ENCODE measurements at places on chromosomes 11 and 22.

DNA sequence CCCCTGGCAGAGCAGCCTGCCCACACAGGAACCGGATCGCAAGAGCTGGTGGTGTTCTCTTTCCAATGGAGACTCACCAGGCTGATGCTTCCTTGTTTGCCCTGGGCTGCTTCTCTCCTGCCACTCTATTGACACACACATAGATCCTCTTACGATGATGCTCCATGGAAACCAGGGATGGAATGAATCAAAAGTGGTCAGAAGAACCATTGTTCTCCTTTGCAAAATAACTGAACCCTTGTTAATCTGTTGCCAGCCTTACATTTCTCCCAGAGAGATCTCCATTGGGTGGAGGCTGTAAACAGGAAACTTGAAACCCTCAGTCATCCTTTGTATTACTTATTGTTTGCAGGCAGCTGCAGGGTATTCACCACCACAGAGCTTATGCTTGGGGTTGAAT is 24.6 kb upstream of the LDLRAD3 start:
- no peak for DNase-seq

- DNase-seq: no peak
Observed at GRCh38 chr11:56950510-56950909, 38.2 kb upstream of the OR5AK2 start.

DNA sequence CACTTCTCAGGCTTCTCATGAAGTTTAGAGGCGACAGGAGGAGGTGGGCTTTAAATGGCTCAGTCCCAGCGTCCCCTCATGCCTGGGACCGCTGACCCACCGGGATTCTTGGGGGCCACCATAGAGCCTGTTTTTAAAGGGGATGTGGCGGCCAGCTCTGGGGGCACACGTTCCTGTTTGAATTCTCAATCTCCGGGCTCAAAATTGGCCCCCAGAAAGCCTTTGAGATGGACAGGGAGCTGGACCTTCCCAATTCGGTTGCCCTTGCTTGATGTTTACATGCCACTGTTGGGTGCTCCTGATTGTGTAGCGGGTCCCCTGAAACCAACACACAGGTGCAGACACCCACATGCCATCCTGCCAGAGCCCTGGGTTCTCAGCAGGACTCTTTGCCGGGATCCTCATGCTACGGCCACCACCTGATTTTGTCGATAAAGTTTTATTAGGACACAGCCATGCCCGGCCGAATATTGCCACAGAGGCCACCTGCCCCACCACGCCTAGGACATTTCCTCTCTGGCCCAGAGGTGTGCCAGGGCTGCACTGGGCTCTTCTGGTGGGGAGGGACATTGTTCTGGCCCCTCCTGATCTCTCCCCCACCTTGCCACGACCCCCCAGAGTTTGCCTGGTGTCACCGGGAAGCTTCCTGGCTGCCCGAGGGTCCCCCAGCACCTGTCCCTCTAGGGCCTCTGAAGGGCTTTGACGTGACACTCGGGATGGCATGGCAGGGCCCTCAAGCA is 71.6 kb downstream of the KCNQ1 start:
- no peak for DNase-seq

DNA sequence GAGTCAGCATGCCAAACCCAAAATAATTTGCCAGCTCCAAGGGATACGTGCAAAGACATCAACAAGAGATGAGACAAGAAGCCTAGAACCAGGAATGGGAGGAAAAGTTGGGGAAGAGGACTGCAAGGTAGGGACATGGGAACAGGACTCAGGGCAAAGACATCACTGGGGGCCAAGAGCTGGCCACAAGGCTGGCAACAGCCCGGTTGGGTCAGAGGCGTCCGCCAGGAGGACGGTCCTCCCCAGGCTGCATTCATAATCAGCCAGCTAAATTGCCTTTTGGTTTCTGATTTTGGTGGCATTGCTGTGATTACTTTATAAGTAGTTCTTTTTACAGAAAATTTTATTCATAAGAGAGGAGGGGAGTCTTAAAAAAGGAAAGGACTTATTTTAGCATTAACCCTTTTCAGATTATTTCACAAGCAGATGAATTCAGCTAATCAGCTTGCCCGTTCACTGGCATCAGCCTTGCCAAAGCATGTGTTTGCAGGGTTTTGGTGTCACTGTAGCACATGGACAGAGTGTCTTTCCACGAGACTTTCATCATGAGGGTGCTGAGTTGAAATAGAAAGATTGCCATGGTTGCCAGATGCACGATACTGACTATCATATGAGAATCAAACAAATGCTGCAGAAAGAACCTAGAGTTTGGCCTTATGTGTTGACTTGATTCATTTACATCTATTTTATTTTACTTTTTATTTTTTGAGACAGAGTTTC is 23.2 kb upstream of the NAV2 start:
- no peak for DNase-seq

DNA sequence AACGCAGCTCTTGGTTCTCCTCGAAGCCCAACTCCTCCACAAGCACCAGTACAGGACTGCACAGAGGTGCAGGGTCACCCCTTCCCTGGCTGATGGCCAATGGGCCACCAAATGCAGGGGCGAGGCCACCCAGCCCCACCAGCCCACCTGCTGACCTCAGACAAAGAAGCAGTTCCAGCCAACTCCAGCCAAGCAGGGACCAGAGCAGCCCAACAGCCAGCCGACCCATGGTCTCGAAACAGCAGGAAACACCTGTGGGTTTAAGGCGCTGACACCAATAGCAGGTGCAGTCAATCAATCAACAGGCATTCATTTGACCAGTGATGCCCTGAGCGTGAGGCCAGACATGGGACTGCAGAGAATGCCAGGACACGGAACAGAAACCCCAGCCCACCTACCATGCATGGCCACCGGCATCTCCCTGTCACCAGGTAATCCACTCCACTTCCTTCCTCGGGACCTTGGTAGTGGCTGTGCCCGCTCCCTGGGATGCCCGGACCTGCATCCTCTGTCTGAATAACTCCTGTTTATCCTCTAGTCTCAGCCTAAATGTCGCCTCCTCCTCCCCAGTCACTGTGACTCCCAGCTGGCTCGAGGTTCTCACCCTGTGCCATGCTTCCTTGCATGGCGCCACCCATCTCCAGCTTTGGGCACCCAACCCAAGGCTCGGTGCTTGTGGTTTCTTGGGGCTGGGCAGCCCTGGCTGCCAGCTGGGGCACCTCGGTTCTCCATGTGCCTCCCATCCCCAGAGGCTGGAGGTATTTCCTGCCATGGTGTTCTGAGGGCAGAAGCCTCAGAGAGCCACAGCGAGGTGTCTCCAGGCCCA is 1475.4 kb downstream of the BRD1 start:
- DNase-seq: no peak

DNA sequence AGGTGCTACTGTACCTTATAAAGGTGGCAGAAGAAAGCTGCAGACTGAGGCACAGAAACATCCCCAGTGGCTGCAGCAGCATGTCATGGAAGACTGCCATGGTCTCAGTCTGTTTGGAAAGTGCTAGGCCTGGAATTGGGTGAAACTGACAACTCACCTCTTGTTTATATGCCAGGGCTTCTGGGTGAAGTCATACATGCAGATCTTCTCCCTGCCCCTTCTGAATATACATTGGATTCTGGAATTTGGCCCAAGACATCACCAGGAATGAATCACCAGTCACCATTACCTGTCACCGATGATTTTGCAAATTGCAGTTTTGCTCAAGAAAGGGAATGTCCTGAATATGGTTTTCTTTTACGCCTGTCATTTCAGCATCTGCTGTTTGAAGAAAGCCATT is at the start of gene PLET1:
TSS of gene PLET1 (minus strand) at position 371 of the 400 bp plus-strand sequence. CDS start at position 100, 271 bp downstream.
- no peak for DNase-seq

- no peak for DNase-seq
Observed at GRCh38 chr11:13550761-13551160, 55.0 kb upstream of the PTH start.

- no peak for DNase-seq
Observed at GRCh38 chr11:113730887-113731726, 25.0 kb upstream of the TMPRSS5 start.

GRCh38 chr11:66047541-66048365 is 1.2 kb downstream of the GAL3ST3 start:
- DNase-seq: no peak

- no peak for DNase-seq
Observed at GRCh38 chr11:65435981-65436411, 13.4 kb downstream of the NEAT1 start.

DNA sequence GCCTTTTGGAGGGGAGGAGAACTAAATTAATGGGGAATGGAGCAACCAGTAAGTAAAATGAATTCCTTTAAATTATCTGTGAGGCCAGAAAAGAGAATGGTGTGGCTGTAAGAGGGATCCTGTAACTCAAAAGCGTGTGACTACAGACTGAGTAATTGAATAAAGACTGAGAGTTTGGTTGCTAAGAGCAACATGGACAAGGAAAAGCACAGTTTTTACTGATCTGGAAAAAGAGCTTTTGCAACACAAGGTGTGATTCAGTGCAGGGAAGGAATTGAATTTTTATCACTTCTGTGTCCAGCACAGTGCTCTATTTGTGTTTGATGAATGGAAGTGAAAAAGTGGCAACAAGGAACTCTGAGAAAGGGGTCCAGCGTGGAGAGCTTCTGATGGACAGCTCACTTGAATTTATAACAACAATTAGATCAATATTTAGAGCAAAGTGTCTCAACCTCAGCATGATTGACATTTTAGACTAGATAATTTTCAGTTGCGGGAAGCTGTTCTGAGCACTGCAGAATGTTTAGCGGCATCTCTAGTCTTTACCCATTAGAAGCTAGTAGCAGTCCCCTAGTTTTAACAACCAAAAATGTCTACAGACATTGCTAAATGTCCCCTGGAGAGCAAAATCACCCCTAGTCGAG is 202.8 kb upstream of the BDNF start:
- DNase-seq: no peak

DNA sequence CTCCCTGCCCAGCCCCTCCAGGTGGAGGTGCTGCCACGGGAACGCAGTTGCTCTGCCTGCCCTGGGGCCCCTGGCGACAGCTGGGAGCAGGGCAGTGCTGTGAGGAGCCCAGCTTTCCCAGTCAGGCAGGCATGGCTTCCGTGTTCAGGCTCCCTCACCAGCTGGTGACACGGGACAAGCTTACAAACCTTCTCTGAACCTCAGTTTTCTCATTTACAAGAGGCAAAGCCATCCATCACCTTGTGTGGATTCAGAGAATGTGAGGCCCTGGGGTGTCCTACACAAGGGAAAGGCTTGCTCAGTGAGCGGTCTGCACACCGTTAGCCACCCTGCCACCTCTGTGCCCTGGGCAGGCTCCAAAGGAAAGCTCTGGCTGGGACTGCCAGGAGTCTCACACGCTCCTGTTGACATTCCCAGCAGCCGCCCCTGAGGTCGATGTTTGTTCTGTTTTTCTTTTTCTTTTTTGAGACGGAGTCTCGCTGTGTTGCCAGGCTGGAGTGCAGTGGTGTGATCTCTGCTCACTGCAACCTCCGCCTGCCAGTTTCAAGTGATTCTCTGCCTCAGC is 23.5 kb downstream of the SUN2 start:
- no peak for DNase-seq

DNA sequence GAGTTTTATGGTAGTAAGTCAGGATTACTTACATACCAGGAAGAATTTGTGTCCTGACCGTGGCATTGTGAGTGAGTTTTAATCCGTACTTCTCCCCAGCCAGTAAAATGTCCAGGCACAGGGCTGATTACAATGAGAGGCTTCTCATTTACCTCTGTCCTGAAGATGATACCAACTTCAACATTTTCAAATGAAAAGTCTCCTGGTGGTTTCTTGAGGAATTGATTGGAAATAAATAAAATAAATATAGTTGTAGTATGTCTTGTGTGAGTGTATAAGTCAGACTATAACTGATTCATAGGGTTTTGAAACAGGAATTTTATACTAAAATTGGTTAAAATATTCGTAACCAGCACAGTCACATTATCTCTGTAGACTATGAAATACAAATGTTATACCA is 382.5 kb downstream of the ETS1 start:
- DNase-seq: no peak

- no peak for DNase-seq
Observed at GRCh38 chr11:128499613-128500253, 87.6 kb downstream of the ETS1 start.

GRCh38 chr11:121389651-121390050 is 62.5 kb upstream of the SORL1 start:
- DNase-seq: no peak

DNA sequence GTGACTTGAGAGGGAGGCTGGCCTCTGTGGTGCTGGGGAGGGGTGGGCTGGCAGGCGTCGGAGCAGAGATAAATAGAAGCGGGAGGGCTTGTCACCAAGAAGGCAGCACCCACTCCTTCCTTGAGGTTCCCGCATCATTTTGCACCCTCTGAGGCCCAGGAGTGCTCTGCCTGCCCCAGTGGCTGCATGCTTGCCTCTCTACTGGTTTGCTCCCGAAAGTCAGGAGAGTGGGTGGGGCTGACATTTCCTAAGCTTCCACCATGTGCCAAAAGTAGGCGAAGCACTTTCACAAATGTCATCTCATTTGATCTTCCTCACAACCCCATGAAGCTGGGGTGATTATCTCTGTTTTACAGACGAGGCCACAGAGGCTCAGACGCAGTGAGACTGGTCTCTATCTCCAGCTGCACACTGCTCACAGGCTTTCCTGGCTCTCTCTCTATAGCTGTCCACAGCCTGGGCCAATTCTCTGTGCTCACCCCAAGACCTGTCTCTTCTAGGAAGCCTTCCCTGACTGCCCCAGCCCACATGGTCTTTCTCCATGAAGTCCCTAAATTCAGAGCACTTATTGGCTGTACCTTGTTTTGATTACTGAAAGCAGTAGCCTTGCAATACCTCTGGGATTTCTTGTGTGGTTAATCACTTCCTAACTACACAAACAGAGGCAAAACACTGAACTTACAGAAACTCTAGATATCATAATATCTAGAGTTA is 2.6 kb upstream of the UCP3 start:
- no peak for DNase-seq

DNA sequence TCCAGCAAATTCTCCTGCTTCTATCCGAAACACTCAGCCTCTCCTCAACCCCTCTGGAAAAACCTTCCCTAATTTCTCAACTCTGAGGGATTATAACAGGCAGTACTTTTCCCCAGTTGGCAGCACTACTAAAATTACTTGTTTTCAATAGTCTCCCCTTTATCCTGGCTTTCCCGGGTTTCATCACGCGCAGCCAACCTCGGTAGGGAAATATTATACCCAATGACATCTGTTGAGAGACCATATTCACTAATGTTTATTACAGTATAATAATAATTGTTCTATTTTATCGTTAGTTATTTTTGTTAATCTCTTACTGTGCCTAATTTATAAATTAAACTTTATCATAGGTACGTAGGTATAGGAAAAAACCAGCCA is 330 bp upstream of the POLD3 start:
- DNase-seq: no peak

DNA sequence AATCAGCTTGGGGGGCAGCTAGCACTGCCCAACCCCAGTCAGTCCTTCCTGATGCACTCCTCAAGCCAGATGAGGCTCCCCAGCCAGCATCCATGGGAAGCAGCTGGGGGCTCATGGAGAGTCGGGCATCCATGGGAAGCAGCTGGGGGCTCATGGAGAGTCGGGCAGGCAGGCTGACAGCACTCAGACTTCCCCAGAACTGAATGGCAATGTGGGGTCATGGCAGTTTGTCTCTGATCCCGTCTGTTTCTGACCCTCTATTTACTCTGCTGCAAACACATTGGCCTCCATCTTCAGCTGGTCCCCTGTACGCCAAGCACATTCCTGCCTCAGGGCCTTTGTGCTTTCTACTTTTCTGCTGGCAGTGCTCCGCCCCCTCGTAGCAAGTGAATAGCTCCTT is 314.8 kb downstream of the NTM start:
- no peak for DNase-seq
